ENCODE measurements at places on chromosomes 13 and 19.

DNA sequence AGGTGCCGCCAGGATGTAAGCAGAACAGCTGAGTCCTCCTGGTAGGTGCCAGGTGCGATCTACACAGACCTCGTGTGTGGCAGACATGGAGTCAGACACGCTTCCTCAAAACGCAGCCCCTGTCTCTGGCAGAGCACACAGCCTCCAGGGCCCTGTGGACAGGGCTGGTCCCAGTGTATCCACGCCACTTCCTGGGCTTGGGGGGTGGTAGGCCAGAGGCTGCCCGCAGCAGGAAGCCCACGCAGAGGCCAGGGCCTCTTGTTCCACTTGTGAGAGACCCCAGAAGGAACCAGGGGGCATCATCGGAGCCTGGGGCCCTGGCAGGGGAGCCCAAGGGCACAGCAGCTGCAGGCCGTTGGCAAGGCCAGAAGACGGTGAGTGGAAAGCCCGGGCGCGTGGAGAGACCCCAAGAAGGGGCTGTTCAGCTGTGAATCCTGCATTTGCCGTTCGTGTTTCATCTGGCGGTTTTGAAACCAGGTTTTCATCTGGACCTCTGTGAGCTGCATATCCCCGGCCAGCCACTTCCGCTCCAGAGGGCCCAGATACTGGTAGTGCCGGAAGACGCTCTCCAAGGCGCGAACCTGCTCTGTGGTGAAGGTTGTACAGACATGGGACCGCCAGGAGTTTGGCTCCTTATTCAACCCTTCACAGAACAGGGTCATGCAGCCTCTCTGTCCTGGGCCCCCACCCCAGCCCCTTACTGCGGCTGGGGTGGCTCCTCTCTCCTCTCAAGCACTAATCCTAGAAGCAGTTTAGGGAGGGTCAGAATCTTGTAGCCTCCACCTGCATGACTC is 25.1 kb upstream of the SLITRK1 start:
- DNase-seq: no peak

DNA sequence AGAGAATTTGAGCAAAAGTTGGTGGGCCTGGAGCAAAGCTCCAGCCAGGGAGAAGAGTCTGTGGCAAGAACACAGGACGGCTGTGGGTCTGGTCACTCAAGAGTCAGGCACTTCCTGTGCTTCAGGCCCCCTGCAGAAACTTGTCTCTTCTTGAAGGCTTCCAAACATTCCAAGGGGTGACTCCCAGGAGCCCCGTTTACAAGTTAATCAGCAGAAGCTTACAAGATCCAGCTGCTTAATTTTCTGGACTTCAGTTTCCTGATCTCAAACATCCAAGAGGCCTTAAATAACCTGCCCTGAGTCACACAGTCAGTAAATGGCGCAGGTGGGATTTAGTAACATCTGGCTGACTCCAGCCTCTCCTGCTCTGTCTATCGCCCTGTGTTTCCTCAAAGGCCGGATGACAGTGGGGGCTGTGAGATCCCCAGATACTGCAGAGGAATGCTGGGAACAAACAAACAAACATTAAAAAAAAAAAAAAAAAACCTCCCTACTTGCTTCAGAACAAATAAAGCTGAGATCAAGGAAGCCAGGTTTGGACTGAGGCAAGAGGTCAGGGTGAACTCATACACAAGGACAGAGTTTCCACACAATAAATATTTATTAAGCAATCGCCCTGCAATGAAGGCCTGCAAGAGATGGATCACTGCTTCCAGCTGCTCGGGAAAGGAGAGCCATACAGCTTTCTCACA is 175.4 kb upstream of the RFC3 start:
- no peak for DNase-seq

GRCh38 chr19:13329766-13330165 is 176.5 kb downstream of the CACNA1A start:
- DNase-seq: no peak

GRCh38 chr13:96165840-96166239 is 75.9 kb downstream of the HS6ST3 start:
- no peak for DNase-seq

DNA sequence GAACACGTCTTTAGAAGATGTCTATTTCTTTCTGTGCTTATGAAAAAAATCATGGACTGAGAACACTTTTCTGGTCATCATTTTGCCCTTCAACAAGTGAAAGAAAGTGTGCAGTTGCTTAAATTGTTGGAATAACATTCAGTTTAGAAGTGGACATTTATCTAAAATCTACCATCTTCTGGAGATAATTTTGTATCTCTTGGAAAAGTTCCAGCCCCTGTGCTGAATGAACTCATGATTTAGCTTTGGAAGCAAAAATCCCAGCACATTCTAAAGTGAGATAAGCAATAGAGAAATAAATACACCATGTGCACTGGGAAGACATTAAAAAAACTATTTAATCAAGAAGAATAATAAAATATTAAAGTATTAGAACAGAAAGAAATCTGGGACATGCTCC is 1420.8 kb upstream of the SLC10A2 start:
- no peak for DNase-seq

DNA sequence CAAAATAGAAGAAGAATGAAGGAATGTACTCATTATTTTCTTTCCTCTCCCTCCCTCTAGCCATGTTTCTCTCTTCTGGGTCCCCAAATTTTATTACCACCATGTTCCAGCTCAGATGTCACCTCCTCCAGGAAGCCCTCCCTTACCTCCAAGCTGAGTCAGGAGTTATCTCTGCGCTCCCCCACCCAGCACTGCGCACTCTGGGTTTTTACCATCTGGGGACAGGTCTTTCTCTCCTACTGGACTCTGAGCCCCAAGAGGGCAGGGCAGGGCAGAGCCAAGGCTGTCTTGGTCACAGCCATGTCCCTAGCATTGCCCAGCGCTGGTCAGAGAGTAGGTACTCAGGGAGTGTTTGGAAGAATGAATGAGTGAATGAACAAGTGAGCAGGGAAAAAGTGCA is 2.9 kb downstream of the GNG8 start:
- no peak for DNase-seq

DNA sequence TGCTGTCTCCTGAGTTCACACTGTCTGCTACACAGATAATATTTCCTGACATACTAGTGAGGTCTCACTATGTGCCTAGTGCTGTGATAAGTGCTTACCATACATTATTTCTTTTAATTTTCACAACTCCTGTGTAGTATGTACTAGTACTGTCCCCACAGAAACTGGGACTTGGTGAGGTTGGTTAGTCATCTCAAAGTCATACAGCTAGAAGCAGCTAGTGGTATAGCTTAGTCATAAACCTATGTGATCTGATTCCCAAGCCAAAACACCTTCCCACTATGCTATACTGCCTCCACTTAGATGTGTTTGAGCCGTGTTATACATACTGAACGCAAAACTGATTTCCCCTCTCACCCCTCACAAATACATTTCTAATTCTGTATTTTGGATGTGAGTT is 10.5 kb downstream of the MTMR6 start:
- DNase-seq: no peak

GRCh38 chr19:10567656-10568055 is 1.1 kb downstream of the CDKN2D start:
- DNase-seq: no peak

DNA sequence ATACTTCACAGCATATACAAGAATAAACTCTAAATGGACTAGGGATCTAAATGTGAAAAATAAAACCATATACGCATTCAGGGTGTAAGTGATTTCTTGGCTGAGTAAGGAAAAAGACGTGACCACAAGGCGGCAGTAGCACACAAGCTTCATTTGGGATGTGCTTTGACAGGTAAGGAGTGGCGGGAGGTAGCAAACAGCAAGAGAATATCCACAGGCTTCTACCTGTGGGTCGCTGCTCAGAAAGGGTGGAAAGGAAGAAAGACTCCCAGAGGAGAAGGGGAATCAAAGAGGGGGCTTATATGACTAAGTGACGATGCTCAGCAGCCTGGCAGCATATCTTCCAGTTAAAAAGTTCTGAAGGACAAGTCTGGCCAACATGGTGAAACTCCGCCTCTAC is 2.5 kb upstream of the ZNF121 start:
- peak; percentile 30 for DNase-seq

GRCh38 chr13:62299988-62300387 is 884.3 kb upstream of the PCDH20 start:
- no peak for DNase-seq

- DNase-seq: no peak
These were observed 9.9 kb downstream of the COL4A1 start for GRCh38 chr13:110297011-110297410.

DNA sequence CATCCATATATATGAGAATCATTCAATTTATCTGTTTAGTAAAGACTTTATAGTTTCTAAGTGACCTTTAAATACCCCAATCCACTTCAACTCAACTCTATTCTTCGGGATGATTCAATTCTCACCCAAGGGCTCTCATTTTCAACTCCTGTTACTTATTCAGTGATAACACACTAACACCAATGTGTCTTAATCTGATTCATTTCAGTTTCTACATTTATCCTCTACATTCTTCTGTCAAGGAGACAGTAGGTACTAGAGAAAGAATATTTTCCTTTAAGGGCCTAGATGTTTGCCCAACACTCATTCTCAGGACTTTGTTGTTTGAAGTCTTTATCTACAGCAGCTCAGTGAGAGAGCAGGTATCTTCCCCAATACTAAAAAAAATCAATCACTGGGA is 7.1 kb downstream of the ARGLU1 start:
- no peak for DNase-seq

GRCh38 chr13:100657881-100658315 is 16.7 kb downstream of the TMTC4 start:
- DNase-seq: peak; percentile 96

DNA sequence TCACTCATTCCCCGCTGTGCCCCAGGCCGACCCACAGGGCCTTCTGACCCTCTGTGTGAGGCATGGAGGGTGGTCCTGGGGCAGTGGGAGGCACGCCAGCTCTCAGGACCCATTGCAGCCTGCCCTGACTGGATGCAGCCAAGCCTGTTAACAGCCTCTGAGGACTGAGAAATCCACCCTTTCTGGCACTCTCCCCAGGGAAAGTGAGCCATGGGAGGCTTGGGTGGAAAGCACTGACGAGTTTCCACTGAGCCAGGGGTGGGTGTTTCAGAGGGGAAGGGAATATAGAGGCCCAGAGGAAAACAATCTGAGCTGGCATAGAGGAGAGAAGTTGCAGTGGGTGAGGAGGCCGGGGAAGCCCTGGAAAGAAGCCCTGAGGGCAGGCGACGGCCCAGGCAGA is 30.6 kb upstream of the SLC7A10 start:
- DNase-seq: no peak

- no peak for DNase-seq
These were observed 1704.7 kb downstream of the SLITRK5 start for GRCh38 chr13:89375839-89376238.

DNA sequence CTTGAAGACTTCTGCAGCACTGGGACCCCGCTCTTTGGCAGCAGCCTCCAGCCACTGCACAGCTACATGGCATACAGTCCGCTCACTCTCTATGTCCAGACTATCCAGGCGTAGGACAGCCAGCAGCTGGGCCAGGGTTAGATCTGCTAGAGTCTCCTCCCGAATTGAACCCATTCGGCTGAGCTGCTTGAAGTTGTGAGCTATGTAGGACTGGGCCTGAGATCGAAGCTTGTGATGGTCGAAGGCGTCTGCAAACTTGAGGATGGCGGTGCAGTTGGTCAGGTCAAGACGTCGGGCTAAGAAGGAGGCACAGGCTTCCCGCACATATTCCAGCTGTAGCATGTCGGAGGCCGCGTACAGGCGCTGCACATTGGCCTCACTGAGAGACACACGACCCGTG is 900 bp downstream of the KBTBD7 start:
- DNase-seq: no peak

DNA sequence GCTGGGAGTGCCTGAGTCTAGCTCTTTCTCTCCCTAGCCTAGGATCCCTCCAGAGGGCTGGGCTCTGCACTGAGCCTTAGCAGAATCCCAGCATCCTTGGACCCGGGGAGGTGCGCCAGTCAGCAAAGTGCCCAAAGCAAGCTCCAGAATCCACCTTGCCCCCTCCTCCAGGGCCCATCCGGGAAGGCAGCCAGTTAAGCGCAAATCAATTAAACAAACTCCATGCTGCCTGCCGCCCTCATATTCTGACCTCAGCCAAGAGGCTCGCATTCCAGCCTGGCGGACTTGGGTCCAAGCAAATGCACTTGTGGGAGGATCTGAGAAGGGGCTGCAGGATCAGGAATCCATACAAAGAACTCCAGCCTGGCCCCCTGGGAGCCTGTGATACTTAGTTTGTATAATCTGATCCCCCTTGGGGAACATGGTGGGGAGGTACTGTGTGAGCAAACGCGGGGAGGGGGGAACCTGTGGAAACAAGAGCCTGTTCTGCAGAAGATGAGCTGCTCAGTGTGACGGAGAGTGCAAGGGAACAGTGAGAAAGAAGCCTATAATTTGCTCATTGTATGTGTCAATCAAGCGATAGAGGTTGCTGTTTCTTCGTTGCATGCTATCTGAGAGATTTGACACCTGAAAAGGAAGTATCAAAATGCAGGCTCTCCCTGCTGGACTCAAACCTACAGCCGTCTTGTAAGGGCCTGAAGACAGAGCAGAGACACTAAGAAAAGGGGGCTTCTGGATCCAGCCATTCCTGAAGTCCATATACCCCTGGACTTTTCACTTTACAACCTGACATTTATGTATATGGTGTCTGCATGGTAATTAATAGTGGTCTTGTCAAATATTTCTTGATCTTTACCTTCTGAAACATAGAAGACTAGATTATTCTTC is 29.4 kb downstream of the ZNRF4 start:
- no peak for DNase-seq

DNA sequence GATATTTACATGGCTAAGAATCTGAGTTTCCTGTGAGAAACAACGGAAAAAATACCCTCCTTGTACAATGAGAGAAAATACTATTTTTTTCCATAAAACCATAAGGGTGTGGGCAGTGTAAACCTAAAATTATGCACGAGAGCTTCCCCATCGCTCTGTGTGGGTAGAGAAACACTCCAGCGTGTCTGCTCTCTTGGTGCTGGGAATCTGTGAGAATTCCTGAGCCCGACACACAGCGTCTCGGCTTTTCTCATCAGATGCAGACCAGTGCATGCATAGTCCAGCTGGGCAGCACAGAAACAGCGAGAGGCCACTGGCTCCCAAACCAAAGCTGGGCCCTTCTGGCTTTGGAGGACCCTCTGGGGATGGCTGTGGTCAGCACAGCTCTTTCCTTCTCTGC is 12.0 kb downstream of the PLPP2 start:
- no peak for DNase-seq

DNA sequence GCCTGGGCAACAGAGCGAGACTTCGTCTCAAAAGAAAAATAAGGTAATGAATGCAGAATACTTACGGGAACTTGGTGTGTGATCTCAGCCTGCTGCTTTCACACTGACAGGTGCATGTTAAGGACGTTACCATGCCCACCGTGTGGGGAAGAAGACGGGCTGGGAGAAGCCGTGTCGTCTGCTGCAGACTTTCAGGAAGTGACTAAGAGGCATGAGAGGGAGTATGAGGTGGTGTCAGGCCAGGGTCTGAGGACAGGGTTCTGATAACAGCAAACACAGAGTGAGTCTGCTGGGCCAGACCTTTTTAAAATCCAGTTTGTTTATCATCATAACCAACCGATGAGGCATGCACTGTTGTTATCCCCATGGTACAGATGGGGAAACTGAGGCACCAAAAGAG is 13.6 kb upstream of the GALP start:
- DNase-seq: no peak
